ENCODE measurements at places on chromosomes 6 and 20.

DNA sequence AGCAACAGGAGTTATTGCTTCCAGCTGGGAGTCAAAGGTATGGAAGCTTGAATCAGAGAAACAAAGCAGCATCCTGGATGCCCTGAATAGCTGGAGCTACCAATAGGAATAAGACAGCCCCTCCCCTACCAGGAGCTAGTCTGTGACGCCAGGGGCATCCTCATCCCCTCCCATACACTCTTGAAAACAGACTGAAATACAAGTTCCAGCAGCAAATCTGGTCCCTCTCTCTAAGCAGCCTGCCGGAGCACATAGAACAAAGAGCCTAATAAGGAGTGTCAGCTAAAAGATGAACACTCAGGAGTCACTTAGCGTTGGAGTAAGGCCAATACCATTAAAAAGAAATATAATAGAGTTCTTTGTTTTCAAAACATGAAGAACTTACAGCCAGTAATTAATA is 25.6 kb downstream of the FILIP1 start:
- DNase-seq, result no peak

- DNase-seq, result peak; percentile 78
Observed at GRCh38 chr6:131013495-131013894, 49.5 kb downstream of the EPB41L2 start.

DNA sequence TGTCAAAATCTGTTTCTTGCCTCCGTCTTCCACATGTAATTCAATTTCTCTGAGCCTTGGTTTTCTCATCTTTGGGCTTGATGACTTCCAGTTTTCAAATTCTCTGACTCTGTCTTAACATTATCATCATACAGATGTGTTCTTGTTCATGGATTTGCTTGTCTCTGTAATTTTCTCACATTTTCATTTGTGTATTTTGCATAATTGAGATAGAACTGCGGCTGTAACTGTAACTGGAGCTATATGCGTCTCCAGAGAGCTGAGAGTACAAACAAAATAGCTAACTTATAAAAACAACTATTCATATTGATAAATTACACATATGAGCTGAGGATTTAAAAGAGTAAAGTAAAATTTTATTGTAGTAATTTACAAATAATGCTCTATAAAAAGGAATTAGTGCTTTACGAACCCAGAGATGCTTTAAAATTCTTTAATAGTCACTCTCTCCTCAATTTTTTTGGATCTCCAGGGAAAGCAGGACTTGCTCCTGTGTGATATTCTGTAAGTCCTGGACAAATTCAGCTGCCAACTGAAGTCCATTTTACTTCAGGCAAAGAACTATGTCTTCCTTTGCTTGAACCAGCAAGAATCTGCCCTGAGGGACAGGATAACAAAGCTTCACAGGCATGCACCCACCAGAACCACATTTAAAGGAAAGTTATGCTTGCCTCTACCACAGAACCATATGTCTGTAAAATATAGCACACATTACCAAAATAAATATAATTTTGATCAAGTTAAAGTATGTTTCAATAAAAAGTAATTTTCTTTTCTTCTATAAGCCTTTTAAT is 288.3 kb downstream of the KHDC1L start:
- DNase-seq, result no peak

- no peak for DNase-seq
Observed at GRCh38 chr6:139847457-139847813, 473.0 kb upstream of the CITED2 start.

- DNase-seq, result no peak
Observed at GRCh38 chr20:40571639-40572038, 117.4 kb downstream of the MAFB start.

GRCh38 chr6:13924949-13925881 is at the start of gene RNF182:
Gene RNF182, plus strand, starts transcription at chr6:13924952. Its CDS starts 52,168 bp downstream, at chr6:13977120.
- no peak for DNase-seq

- DNase-seq, result no peak
Observed at GRCh38 chr20:46588532-46589511, 38.4 kb upstream of the OCSTAMP start.

DNA sequence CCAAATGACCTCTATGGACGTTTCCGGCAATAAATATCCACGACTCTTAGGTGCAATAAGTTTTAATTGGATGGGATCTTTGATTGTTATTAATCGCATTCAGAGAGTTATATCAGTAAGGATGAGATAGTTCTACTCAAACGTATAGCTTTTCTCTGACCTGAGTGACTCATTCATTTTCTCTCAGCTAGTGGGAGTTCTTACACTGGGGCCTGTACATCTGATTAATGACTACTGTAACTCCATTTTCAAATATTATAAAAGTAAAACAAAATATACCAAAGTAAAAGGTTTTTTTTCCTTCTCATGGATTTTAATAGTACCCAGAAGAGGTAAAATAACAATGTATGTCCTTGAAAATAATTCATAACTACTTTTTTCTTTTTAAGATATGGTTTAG is 41.1 kb upstream of the SAMD5 start:
- DNase-seq, result no peak

DNA sequence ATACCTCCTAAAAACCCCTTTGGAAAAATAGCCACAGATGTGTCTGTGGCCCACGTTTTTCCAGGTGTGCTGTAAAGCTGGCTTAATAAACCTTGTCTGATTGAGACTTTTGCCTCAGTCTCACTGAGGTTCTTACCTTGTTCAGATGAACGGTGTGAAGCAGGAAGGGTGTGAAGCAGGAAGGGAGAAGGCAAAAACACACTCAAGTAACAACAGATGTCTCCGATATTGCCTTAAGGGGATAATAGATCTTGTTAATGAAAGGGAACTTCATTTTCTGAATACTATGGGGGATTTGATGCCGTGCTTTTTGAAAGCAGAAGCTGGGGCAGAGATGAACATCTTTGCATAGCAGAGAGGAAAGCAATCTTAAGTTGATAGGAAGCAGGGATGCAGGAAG is 37.8 kb downstream of the EDN1 start:
- no peak for DNase-seq

DNA sequence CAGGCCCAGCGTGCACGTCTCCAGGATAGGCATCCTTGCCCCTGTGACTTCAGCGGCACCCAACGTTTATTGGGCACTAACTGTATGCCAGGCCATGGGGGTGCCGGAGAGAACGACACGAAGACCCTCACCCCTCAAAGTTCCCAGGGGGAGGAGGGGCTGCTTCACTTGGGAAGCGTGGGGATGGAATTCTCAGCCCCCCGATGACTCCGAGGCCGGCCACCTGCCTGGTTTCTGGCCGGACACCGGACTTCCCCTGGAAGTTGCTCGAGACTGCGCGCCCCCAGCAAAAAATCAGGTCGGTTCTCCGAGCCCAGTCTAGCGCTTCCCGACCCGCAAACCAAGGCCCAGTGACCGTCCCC is 275 bp upstream of the MAVS start:
- DNase-seq, result peak; percentile 30

DNA sequence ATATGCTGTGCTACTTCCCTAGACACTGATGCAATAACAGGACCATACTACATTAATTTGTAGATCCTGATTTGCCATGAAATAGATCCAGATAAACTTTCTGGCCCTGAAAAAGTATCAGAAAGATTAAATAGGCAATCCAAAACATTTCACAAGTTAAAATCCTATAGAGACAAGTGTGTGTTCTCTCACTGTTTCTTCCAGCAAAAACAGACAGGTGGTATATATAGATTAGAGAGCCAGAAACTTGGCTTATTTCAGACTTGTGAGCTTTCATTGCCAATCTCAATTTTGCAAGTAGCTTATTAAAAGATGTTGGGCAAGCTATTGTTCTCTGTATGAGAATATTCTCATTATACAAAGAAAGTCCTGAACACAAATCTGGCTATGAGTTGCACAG is 289.1 kb upstream of the MANEA start:
- DNase-seq, result no peak

- DNase-seq, result peak; percentile 40
Observed at GRCh38 chr20:32828029-32828680, 8.4 kb downstream of the MAPRE1 start.

GRCh38 chr6:91573826-91574416 is 987.0 kb upstream of the MAP3K7 start:
- no peak for DNase-seq

- DNase-seq, result no peak
Observed at GRCh38 chr20:48703107-48703506, 124.7 kb downstream of the PREX1 start.

GRCh38 chr6:139533573-139534471 is 159.4 kb upstream of the CITED2 start:
- DNase-seq, result peak; percentile 82

DNA sequence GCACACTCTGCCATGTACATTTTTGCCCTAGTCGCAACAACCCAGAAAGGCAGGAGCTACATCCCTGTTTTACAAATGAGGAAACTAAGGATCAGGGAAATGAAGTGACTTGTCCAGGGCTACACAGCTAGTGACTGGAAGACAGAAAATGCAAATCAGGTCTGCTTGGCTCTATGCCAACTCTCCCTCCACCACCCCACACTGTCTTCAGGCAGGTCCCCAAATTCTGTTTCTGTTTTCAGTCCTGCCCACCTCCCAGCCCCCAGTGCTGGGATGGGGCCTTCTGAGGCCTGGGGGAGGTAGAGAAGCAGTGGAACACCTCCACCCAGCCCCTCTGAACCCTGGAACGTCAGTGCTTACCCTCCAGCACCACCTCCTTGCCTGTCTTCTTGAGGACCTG is 5.1 kb downstream of the SNTA1 start:
- no peak for DNase-seq

- no peak for DNase-seq
Observed at GRCh38 chr6:166617359-166617758, 9.7 kb downstream of the RPS6KA2 start.

DNA sequence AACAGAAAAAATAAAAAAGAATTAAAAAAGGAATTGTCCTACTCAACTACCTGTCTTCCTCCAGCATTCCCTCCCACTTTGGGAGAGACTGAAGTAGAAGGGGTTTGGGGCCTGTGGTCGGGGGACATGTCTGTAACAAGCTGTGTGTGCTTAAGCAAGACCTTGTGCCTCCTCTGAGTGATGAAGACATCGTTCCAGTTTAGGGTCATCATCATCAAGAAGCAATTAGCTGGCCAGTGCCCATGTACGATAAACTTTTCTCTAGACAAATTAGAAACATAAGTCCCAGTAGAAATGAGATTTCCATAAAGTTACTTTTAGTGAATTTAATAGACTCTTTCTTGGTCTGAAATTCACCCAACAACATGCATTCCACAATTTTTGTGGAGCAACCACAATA is 272.9 kb downstream of the ZNF217 start:
- DNase-seq, result no peak

- no peak for DNase-seq
Observed at GRCh38 chr6:53828215-53828614, 33.4 kb downstream of the LRRC1 start.

DNA sequence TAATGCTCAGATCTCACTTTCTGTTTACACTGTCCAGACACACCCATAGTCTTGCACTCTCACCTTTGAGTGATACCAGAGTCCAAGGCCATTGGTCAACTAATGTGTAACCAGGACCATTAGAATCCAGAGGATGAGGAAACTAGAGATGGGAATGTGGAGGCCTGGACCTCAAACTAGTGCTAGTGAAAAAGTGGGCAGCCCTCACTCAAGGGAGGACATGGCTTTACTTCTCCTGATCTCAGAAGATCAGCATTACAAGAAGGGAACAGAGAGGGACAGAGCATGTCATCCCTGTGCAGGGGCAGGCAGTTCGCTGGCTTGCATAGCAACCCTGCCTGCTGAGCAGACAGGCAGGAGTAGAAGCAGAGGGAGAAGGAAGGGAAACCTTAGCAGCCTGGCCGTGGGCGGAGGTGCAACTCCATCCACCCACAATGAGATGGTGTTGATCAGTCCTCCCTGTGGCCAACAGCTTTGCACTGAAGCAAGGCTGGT is 22.6 kb upstream of the XRN2 start:
- DNase-seq, result no peak

- DNase-seq, result no peak
Observed at GRCh38 chr6:43891072-43891870, 121.3 kb downstream of the VEGFA start.

- DNase-seq, result peak; percentile 16
Observed at GRCh38 chr6:156782691-156783320, 5.6 kb downstream of the ARID1B start.

- peak; percentile 100 for DNase-seq
Observed at GRCh38 chr6:11770546-11771466, 7.8 kb downstream of the ADTRP start.

- no peak for DNase-seq
Observed at GRCh38 chr20:63345328-63346100, 15.6 kb downstream of the CHRNA4 start.

- DNase-seq, result no peak
Observed at GRCh38 chr6:89567630-89568390, 70.7 kb downstream of the LYRM2 start.

DNA sequence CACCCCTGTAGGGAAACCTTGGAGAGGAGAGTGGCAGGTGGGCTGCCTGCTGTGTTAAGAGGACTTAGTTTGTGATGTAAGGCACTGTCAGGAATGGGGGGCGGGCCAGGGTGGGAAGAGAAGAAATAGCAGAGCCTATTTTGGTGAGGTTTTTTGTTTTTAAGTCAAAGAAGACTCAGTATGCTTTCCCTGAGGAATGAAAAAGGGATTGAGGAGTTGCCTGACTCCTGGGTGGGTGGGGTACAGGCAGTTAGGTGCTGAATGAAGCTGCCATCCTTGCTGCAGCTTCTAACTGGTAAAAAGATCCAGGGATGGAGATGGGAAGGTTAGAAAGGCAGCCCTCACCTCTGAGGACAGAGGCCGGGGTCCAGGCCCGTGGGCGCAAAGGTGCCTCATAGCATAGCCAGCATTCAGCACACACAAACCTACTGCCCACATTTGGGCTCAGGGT is 37.9 kb downstream of the PLCG1 start:
- no peak for DNase-seq

GRCh38 chr6:28264834-28265401 is 2.0 kb upstream of the ZSCAN26 start:
- DNase-seq, result no peak

DNA sequence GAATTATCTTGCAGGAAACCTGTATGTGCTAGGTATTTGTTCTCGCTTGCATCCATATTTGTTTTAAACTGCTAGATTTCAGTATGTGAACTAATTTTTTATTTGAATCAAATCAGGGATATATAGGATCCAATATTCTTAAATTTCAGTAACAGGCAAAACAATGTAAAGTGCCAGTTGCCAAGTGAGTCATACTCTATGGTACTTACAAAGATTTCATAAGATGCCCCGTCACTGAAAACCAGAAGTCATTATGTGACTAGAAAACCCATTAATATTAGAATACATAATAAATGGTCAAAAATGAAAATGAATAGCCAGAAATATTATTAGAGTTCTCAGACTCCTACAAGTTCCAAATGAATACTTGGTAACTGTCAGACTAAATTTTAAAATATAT is 481.2 kb downstream of the TFAP2A start:
- no peak for DNase-seq

GRCh38 chr20:19205981-19206396 is 6.5 kb upstream of the SLC24A3 start:
- peak; percentile 66 for DNase-seq

DNA sequence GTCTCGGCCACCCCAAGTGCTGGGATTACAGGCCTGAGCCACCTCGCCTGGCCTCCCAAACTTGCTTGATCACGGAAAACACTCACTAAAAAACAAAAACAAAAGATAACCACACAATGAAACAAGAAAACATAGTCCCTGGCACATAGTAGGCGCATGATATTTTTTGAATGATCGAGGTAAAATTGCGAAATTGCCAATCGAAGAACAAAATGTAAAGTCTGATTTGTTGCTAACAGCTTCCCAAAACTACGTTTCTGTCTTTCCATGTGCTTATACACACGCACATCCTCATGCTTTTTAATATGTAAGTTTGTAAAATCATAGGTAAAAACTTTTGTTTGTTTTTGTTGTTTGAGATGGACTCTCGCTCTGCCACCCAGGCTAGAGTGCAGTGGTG is 168.5 kb upstream of the SALL4 start:
- no peak for DNase-seq
